Type B pancreatic cell (in vitro differentiated cells): ENCODE measurements at places on chromosomes 2 and 18. TPM values are rescaled to one million over a fixed set of nuclear protein-coding genes. Genes with fewer than 3 reads are reported as not detected.

GRCh38 chr18:37156330-37156942 is 327.5 kb downstream of the KIAA1328 start:
- DNase-seq, result no peak

- no peak for DNase-seq
Observed at GRCh38 chr2:20797096-20797495, 25.8 kb downstream of the LDAH start.

- DNase-seq, result no peak
Observed at GRCh38 chr2:224039770-224040440, 819 bp upstream of the SERPINE2 start.

DNA sequence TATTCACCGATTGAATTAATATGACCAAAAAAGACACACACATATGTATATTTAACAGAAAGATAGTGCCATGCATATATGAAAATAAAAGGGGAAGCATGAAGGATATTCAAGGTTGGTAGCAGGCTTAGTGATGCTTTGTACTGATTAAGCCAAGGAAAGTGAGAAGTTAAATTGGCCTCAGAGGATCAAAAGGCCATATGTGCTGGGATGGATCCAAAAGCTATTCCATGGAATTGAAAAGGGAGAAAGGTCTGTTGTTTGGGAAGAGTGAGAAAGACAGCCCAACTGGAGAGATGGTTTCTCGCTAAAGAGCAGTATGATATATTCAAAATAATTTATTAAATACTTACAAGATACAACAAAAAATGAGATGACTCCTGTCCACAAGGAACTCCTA is 65.9 kb downstream of the INSIG2 start:
- DNase-seq, result no peak

DNA sequence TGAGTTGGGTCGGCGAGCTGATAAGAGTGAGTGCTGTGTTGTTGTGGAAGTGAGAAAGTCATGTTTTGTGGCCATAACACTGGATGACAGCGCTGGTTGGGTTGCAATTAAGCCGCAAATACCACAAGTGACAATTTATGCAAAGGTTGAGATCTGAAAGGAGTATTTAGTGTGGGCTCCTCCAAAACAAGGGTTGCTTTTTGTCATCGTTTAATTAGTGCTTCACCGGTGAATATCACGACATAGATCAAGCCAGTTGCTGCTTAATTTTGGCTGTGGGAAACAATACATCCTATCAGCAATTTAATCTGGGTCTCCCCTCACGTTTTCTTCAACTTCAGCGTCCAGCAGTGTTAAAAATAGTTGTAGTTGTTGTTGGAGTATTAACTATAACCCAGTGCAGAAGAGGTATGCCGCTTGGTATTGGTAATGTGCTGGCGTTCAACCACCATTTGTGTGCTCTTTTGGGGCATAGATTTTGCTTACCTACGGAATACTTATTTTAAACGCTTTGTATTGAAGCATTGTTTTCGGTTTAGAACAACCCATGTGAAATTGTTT is 662 bp downstream of the ACVR2A start:
- DNase-seq, result no peak

DNA sequence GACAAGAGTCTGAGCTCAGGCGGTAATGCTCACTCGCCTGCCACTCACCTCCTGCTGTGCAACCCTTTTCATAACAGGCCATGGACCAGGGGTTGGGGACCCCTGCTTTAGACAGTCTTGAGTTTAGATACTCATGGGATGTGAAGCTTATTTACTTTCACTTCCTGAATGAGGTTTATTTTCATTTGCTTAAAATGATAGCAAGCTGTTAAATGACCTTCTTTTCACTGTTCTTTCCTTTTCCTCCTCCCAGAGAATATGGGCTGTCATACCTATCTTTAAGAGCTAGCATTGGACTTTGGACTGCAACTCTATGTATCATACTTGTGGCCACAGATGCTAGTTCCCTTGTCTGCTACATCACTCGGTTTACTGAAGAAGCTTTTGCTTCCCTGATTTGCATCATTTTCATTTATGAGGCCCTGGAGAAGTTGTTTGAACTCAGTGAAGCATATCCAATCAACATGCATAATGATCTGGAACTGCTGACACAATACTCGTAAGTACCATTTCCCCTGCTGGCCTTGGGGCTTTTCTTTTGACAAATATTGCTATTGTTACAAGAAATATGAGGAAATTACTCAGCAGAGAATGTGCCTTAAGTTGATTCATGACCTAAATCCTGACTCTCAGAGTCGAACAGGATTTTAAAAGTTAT is 168.5 kb downstream of the DPP4 start:
- no peak for DNase-seq

GRCh38 chr2:141582213-141582612 is 548.6 kb downstream of the LRP1B start:
- no peak for DNase-seq

DNA sequence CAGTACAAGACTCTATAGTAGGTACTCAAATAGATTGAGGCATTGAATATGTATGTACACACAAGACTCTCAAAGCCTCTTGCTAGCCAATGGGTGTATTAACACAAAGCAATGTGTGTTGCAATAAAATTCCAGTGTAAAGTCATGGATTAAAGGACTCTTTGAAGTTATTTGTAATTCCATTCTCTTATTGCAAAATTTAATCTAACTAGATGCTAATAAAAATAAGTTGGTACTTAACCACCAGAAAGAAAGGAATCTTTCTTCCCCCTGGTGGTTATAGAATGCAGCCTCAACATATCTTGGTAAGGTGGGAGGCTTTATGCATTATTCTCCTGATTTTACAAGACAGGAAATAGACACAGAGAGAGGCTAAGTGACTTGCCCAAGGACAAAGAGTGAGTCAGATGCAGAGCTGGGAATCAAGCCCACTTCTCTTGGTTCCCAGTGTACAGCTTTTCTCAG is 18.0 kb downstream of the LRP1B start:
- no peak for DNase-seq

Gene SEH1L
- total RNA-seq, result 38.8 and 39.1 TPM in 2 replicates

Gene DNAJC5G
- not detected in 2 replicates for total RNA-seq

Gene IGFBP2
- 121 and 252 TPM in 2 replicates for total RNA-seq

Gene GREB1L
- 3.6 and 6.5 TPM in 2 replicates for total RNA-seq

Gene PROKR1
- total RNA-seq, result 0.10 and 0.41 TPM in 2 replicates

Gene APCDD1
- total RNA-seq, result 110 and 139 TPM in 2 replicates

Gene DSEL
- total RNA-seq, result 6.2 and 6.9 TPM in 2 replicates

Gene RGPD4
- not detected in 2 replicates for total RNA-seq

Gene HOXD10
- 0.19 and 0.56 TPM in 2 replicates for total RNA-seq

Gene REG3G
- total RNA-seq, result 0.33 and 0.87 TPM in 2 replicates

Gene CYRIA
- total RNA-seq, result 6.5 and 28.2 TPM in 2 replicates

Gene EFHD1
- 2.5 and 6.0 TPM in 2 replicates for total RNA-seq

Gene ALPG
- 0.14 and 0.88 TPM in 2 replicates for total RNA-seq

Gene ADCY3
- 22.1 and 46.2 TPM in 2 replicates for total RNA-seq
